ENCODE measurements at places on chromosomes 1 and 21.
A peak's percentile ranks its signal among the peaks of the same experiment; 100 is the strongest.

GRCh38 chr1:56430141-56430839, 149.1 kb downstream of the PLPP3 start:
- DNase-seq = no peak

- no peak for DNase-seq
Observed at GRCh38 chr1:35032384-35032739, 617 bp upstream of the ZMYM6 start.

GRCh38 chr1:248111157-248111556, 16.2 kb downstream of the OR2L13 start:
- no peak for DNase-seq

DNA sequence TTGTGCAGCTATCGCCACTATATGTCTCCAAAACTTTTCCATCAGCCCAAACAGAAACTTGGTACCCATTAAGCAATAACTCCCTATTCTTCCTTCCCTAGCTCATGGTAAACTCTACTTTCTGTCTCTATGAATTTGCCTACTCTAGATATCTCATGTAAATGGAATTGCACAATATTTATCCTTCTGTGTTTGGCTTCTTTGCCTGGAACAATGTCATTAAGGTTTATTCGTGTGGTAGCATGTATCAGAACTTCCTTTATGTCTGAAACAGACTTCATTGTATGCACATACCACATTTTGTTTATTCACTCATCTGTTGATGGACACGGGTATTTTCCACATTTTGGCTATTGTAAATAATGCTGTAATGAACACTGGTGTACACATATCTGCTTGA, 40.7 kb upstream of the CD34 start:
- DNase-seq = no peak

DNA sequence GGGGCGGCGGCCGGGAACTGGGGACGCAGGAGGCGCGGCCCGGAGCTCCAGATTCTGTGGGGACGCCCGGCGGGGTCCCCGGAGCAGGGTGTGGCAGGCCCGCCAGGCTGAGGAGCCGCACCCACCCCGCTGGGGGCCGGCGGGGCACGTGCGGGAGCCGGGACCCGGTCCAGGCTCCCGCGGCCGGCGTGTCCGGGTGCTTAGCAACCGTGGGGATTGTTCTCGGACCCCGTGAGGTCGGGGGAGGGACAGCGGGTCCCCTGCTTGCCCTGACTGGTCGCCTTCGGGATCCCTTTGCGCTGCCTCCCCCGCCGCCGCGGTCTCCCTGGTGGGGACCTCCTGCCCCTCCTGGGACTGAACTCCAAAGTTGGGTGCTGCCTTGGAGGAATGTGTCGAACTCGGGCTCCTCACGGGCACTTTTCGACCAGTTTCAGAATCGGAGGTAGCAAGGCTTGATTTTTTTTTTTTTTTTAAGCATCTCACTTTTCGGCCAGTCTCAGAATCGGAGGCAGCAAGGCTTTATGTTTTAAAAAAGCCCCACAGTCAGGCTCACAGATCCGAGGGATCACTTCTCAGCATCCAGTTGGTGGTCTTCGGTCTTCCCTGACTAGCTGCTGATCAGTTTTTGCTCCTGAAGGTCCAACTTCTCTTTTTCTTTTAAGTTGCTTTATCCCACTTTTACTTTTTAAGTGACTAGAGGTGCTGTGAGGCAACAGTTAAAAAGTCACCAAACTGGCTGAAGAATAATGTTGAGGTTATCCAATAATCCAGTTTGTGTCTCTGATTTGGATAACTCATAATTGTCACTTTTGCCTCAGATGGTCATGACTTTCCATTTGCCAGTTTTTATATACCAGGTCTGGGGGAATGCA, 648 bp downstream of the FAM76A start:
- peak; percentile 45 for DNase-seq

- no peak for DNase-seq
Observed at GRCh38 chr1:71621785-71622184, 541.0 kb upstream of the ZRANB2 start.

- DNase-seq = no peak
Observed at GRCh38 chr1:59805554-59805953, 9.2 kb upstream of the HOOK1 start.

DNA sequence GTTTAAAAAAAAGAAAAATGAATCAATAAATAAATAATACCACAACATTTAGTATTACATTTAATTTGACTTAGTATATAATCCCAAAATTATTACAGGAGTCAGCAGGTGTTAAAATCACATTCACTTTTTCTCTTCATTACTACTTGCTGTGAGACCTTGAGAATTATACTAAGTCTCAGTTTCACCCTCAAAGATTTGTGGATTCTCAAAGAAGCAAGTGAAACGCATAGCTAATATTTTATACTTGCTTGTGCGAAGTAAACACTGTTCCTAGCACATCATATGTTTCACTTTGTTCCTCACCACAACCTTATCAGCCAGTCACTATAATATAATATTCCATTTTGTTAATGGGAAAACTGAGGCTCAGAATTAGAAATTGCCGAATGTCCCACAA, 4.0 kb downstream of the CLCA1 start:
- DNase-seq = no peak

DNA sequence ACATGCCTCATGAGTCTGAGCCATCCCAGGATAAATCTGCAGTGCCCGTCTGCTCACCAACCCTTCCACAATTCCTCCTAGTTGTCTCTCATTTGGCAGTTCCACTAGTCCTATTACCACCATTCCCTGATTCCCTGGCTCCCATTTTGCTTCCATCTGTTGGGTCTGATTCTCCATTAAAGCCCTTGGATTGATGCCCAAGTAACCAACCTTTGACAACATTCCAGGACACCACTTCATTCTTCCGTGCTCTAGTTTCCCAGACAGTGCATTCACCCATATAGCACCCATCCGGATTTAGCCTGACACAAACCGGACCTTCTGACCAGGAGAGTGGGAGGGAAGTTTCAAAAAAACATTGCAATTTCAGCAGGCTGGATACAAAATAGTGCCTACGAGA, 189.4 kb upstream of the PALMD start:
- no peak for DNase-seq

DNA sequence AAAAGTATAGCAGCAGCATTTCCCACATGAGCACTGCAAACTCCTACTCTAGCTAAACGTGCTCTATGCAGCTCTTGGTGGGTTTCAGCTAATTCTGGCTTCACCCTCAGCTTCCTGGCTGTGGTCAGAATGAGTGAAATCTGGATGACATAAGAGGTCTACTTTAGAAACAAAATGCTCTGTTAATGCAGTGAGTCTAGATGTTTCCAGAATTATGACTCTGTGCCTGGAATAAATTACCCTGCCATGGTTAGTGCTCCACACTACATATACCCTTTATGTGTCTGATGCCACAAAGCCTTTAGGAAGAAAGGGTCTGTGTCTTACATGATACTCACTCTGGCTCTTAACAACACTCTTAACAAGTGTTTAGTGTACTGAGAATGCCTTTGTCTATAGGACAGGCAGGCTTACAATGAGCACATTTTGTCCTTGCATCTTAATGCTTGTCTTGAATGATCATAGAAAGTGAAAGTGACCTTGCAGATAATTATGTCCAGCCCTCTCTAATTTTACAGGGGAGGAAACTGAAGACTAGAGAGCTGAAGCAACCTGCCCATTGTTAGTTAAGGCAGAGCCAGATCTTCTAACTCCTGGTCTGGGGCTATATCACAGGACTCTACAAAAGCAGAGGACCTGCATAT, 9.2 kb downstream of the S100A10 start:
- DNase-seq = no peak

GRCh38 chr1:207306603-207307002, 14.9 kb upstream of the CD55 start:
- no peak for DNase-seq

GRCh38 chr21:31869750-31870149, 3.1 kb upstream of the HUNK start:
- DNase-seq = no peak

GRCh38 chr1:183995322-183996039, 42.0 kb downstream of the COLGALT2 start:
- no peak for DNase-seq

GRCh38 chr1:228794810-228795209, 59.5 kb downstream of the RHOU start:
- no peak for DNase-seq

DNA sequence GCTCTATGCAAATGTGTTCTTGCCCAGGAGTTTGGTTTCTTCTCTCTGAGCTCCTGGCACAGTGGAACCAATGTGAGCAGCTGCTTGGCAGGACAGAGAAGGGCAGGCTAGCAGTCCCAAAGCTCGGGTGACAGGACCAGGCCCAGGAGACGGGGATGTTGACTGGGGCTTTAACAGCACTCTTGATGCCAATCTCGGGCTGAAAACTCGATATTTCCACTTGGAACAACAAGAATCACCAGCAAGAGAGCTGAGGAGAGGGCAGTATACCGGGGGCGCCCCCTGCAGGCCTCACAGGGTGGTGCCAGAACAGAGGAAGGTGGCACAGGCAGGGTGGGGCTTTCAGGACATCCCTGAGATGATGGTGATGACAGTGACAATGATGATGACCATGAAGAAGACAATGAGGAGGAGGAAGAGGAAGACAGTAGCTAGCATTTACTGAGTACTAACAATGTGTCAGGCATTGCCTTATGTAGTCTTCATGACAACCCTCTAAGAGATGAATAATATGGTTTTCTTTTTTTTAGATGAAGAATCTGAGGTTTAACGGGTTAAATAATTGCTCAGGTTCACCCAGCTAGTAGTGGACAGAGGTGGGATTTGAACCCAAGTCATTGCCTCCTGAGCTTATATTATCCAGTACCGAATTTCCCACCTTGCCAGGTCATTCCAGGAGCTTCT, 2.7 kb upstream of the KCNJ9 start:
- no peak for DNase-seq

GRCh38 chr1:207433435-207433834, 20.7 kb upstream of the CR2 start:
- DNase-seq = no peak

DNA sequence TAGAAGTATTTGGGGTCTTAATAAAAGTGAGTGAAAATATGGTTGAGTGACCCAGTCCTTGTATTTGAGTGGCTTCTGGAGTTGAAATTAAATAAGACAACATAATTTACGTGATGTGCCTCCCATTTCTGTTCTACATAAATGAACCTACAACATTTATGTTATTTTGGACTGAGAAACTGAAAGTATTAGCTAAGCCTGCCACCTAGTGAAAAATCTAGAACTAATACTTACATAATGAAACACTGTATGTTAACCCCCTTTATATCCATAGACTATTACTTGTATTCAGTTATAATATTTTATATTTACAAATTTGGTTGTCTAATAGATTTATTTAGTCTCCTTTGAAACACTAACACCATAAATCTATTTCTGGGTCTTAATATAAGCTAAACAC, 298.9 kb downstream of the KCNT2 start:
- DNase-seq = no peak

DNA sequence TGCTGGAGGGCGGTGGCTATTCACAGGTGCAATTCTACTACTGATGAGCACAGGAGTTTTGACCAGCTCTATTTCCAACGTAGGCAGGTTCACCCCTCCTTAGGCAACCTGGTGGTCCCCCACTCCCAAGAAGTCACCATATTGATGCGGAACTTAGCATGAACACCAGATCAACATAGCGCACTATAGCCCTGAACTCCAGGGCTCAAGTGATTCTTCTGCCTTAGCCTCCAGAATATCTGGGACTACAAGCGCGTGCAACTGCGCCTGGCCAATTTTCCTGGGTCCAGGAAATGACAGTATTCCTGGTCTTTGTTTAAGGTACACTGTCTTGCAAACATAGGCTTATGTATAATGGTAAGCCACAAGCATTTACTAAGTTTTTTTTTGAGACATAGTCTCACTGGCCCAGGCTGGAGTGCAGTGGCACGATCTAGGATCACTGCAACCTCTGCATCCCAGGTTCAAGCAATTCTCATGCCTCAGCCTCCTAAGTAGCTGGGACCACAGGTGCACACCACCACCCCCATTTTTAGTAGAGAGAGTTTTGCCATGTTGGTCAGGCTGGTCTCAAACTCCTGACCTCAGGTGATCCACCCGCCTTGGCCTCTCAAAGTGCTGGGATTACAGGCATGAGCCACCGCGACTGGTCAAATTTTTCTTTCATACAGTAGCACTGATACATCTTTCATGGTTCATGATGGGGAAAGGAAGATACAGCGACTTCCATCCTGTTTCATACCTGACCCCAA, 12.6 kb downstream of the MCL1 start:
- no peak for DNase-seq

DNA sequence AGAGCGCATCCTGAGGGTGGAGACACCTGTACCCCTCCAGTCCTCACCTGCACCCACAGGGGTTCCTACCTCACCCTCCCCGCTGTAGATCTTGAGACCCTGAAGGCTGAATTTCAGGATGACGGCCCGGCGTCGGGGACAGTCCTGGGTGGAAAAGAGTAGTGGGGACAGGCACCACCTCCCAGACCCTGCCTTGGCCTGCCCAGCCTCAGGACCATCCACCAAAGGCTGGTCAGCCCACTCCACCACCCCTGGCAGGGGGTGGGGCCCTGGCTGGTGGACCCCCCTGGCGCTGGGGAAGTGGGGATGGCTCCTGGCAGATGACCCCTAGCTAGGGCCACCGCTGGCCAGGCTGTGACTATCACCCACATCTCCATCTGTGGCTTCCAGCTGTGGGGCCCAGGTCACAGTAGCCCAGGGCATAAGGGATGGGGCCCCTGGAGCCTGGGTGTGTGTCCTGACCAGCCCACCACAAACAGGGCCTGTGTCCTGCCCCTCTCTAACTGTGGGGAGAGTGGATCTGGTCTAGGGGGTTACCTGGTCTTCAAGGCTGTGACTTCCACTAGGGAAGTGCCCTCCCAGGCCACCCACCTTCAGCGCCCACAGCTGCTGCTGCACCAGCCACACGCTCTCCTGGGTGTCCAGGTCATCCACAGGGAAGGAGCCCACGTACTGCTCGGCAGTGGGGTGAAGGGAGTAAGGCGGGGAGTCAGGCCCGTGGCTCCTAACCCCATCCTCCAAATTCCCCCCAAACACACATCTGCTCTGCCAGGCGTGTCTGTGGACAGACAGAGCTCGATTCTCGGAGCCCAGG, 5.4 kb downstream of the SH2D5 start:
- no peak for DNase-seq

GRCh38 chr1:53691326-53691725, 47.6 kb downstream of the GLIS1 start:
- no peak for DNase-seq

GRCh38 chr1:203139976-203140475, 12.5 kb downstream of the ADORA1 start:
- DNase-seq = no peak
